ENCODE measurements at places on chromosomes 7 and 10.

GRCh38 chr10:25103703-25104102 is 71.1 kb upstream of the GPR158 start:
- DNase-seq = no peak

- peak; percentile 51 for DNase-seq
Measured at GRCh38 chr10:97426776-97427570, 982 bp downstream of the PGAM1 start.

GRCh38 chr10:132595021-132595420 is 57.4 kb downstream of the INPP5A start:
- no peak for DNase-seq

- DNase-seq = no peak
Measured at GRCh38 chr10:69899727-69900595, 98.3 kb downstream of the COL13A1 start.

- no peak for DNase-seq
Measured at GRCh38 chr7:31061185-31061584, 9.1 kb downstream of the ADCYAP1R1 start.

- DNase-seq = no peak
Measured at GRCh38 chr10:73744664-73744975, 448 bp downstream of the SEC24C start.

- DNase-seq = no peak
Measured at GRCh38 chr10:81915504-81915897, 40.5 kb downstream of the NRG3 start.

DNA sequence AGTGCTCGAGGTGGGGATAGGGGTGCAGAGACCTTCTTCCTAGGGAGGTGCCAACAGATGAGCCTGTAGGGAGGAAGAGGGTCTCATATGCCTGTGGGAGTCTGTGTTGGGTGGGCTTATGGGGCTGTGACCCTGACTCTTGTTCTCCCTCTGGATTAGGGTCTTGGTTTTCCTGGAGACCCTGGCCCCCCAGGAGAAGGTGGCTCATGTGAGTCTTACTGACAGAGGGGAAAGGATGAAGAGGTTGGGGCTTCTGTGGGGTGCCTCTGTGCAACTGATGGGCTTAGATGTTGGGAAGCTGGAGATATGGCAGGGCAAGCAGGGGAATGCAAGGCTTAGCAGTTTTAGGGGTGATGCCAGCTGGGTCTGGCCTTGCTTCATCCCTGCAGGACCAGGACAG is 20.2 kb upstream of the VOPP1 start:
- no peak for DNase-seq

GRCh38 chr10:78755877-78756455 is 312.8 kb upstream of the ZMIZ1 start:
- DNase-seq = no peak

DNA sequence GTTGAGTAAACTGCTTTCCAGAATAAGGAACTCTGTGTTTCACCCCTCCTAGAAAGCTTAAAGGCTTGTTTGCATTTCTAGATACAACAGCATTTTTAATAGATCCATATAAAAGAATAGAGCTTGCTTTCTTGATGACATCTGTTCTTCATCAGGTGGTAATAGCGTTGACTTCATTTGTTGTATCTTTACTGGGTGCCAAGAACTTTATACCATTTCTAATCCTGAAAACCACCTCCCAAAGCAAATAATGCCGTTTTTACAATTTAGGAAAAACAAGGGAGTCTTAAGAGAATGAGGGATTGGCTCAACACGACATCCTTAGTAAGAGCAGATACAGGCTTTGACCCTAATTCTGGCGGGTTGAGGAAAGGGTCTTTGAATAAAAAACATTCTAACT is 993.4 kb downstream of the TYW1 start:
- no peak for DNase-seq

- no peak for DNase-seq
Measured at GRCh38 chr7:66630531-66630930, 1.9 kb downstream of the KCTD7 start.

DNA sequence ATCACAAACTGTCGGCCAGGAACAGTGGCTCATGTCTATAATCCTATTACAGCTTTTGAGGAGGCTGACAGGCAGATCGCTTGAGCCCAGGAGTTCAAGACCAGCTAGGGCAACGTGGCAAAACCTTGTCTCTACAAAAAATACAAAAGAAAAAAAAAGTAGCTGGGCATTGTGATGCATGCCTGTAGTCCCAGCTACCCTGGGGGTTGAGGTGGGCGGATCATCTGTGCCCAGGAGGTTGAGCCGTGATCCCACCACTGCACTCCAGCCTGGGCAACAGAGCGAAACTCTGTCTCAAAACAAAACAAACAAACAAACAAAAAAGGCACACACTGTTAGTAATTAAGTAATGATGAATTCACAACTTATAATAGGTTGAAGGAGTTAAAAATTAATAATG is 441.5 kb upstream of the PCDH15 start:
- DNase-seq = no peak

DNA sequence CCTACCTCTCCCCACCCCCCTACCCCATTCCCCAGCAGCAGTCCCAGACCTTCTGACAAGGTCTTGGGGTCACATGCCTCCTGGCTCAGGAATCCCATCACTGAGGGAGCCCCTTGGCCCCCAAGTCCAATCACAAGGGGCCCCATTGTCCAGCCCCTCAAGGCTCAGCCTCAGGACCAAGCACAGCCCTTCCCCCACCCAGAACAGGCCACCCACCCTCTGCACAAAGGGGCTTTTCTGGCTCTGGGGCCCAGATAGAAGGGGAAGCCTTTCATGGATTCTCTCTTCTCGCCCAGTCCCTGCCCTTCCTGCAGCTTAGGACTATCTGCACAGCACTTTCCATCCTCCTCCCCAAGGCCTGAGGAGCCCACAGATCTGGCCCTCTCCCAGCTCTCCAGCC is 4.8 kb downstream of the FBXL15 start:
- DNase-seq = no peak

DNA sequence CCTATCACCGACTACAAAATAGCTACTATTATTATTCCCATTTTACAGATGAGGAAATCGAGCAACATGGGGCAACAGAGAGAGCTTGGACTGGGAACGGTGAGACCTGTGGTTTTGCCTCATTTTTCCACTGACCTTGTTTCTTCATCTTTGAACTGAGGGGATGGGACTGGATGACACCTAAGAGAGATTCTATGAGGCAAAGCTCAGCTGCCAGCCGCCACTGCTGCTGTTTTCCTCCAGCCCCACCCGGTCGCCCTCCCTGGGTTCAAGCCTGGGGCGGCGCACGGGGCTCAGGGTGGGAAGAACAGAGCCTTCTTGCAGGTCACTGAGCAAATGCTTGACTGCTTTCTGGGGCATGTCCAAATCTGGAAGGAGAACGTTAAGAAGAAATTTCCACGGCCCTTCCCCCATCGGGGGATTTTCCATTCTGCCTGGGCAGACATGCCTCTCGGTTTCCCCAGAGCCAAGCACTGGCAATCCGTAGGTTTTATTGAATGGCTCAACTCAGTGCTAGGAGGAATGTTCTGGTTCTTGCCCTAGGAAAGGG is 12.3 kb downstream of the DDIT4 start:
- DNase-seq = peak; percentile 70

GRCh38 chr10:81708929-81709328 is 166.1 kb upstream of the NRG3 start:
- DNase-seq = no peak
